CD4-positive, alpha-beta T cell treated with Interleukin-4 for 4 hours (primary cell): ENCODE measurements at places on chromosomes 12 and 14.

- DNase-seq = no peak
Observed at GRCh38 chr12:58886474-58886873, 33.8 kb downstream of the LRIG3 start.

DNA sequence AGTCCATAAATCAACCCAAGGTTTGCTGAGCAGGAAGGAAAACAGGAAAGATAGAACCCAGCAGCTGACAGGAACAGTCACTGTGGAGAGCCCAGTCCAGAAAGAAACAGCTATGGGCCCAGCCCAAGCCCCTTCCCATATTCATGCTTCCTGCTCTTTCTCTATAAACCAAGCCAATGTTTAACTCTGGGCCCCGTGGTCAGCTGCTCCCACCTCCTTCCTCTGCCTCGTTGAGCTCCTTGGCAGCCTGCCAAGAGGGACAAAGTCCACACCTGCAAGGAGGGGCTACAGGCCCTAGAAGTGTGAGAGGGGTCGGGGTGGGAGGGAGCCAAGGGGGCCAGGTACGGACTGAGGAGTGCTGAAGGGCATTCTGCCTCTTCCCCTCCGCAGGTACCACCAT lies 10.0 kb downstream of the SLC6A13 start:
- DNase-seq = no peak

GRCh38 chr14:68824517-68825347 lies 31.9 kb upstream of the ZFP36L1 start:
- DNase-seq = peak; percentile 36

- DNase-seq = peak; percentile 29
Observed at GRCh38 chr14:89681086-89682018, 264.3 kb upstream of the FOXN3 start.

DNA sequence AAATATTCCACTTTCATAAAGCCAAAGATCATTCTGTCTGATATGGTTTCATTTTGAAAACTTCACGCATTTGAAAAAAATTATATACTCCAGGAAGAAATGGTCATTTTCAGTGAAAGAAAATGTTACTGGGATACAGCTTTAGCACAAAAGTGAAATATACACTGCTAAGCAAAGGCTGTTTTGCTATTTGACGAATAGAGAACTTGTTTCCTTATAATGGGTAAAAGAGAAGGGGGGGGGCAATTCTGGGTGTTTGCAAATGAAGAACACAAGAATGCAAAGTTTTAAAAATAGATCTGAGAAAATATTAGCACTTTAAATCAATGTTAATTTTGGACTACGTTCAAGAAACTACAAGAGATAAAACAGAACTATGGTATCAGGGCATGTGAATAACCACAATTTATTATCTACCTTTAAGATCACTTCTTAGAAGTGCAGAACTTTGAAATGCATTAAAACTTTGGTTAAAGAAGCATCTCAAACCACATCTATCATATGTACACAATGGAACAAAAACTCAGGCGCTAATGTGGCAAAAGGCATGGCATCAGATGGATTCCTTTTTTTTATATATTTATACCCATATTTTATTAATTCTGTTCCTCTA lies 51.1 kb downstream of the EFCAB11 start:
- DNase-seq = peak; percentile 13

- no peak for DNase-seq
Observed at GRCh38 chr14:59460378-59460777, 4.8 kb downstream of the GPR135 start.

DNA sequence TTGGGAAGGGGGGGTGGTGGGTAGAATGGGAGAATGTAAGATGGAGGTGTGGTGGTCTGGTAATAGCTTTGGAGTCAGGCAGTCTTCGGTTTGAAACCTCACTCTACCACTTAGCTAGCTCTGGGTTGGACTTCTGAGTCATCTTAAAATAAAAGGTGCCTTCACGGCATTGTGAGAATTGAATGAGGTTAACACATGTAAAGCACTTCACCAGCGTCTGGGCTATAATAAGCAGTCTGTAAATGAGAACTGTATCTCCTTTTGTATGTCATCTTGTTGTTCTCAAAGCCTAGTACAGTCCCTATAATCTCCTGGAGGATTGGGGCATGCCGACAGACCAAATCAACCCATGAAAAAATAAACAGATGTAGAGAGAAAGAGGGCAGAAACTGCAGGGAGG lies 11.2 kb downstream of the C2CD5 start:
- DNase-seq = no peak
